ENCODE measurements at places on chromosomes 3 and 15. TPM values are rescaled to one million over a fixed set of nuclear protein-coding genes. Genes with fewer than 3 reads are reported as not detected.

SLC22A13 gene
- not detected for total RNA-seq

ADCY5 gene
- total RNA-seq: 0.54 TPM

CORO2B gene
- 3.0 TPM for total RNA-seq

EIF5A2 gene
- 10.8 TPM for total RNA-seq

CD86 gene
- total RNA-seq: not detected

DNAH12 gene
- 0.09 TPM for total RNA-seq

GABRR3 gene
- total RNA-seq: not detected

LRRC2 gene
- total RNA-seq: not detected

EFHB gene
- 1.0 TPM for total RNA-seq

PIERCE2 gene
- 4.1 TPM for total RNA-seq

DYNLT2B gene
- 25.1 TPM for total RNA-seq

IGSF11 gene
- 4.8 TPM for total RNA-seq

DLEC1 gene
- total RNA-seq: 0.05 TPM

SCN11A gene
- not detected for total RNA-seq

HGD gene
- total RNA-seq: 16.4 TPM

TEX55 gene
- not detected for total RNA-seq

ROPN1 gene
- not detected for total RNA-seq

ZNF501 gene
- total RNA-seq: not detected

SAMD7 gene
- not detected for total RNA-seq

SLC38A3 gene
- total RNA-seq: 0.12 TPM

GCSAM gene
- total RNA-seq: not detected

ACTRT3 gene
- total RNA-seq: 3.0 TPM

MYLK gene
- 13.2 TPM for total RNA-seq

KCNMB2 gene
- total RNA-seq: not detected

ANKRD63 gene
- 0.46 TPM for total RNA-seq

CHRNB4 gene
- total RNA-seq: 1.4 TPM

ACTC1 gene
- 0.16 TPM for total RNA-seq

GDPGP1 gene
- total RNA-seq: 3.8 TPM

ATR gene
- 11.0 TPM for total RNA-seq

ACP3 gene
- 0.10 TPM for total RNA-seq

CA12 gene
- 192 TPM for total RNA-seq

AADAC gene
- 12.2 TPM for total RNA-seq

ZBED2 gene
- 0.20 TPM for total RNA-seq

SMCO1 gene
- total RNA-seq: not detected

ALAS1 gene
- 43.7 TPM for total RNA-seq

Measured in A549 treated with Hydrocortisone at 1 μM for 4 hours (cell line).